ENCODE measurements at places on chromosomes 2 and 18.

DNA sequence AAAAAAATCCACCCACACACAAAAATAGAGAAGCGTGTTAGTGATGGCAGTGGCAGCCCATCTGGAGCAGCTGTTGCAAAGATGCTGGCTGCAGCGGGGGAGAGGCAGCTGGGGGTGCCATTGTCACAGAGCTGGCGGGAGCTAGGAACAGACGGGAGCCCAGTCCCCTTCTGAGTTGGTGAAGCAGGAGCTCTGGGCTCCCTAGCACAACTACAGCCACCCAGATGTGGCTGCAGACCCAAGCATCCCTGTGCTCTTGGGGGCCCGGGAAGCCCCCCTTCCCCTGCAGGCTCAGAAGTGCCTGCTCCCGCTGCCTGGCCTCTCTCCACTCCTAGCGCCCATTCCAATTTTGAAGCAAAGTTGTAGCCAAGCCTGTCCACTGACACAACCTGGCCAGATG is 366.6 kb upstream of the MC4R start:
- no peak for DNase-seq

- DNase-seq = no peak
These were observed 1265.5 kb upstream of the ACVR2A start for GRCh38 chr2:146579147-146579930.

- DNase-seq = no peak
These were observed 31.0 kb upstream of the C2orf66 start for GRCh38 chr2:196840171-196840570.

- DNase-seq = no peak
These were observed 1365.9 kb upstream of the SLC39A10 start for GRCh38 chr2:194291104-194291503.

DNA sequence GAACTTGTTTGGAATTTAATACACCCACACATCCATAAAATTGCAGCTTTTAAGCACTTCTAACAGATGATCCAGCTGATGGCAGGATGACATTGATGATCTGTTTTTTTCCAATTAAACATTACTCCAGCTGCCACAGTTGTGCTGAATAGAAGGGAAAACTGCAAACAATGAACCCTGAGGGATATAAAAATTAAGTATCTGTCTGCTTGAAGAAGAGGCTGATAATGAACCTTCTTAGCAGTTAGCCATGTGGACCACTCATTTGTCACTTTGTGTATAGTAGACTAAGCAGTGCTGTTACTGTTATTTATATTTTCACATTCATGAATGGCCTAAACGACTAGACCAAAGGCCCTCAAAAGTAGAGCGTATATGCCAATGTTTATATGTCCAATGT is 1201.0 kb upstream of the LRRTM1 start:
- no peak for DNase-seq

- DNase-seq = no peak
These were observed 54.2 kb upstream of the CREB1 start for GRCh38 chr2:207475546-207475945.

- no peak for DNase-seq
These were observed 266.9 kb upstream of the FANCL start for GRCh38 chr2:58508006-58508405.

DNA sequence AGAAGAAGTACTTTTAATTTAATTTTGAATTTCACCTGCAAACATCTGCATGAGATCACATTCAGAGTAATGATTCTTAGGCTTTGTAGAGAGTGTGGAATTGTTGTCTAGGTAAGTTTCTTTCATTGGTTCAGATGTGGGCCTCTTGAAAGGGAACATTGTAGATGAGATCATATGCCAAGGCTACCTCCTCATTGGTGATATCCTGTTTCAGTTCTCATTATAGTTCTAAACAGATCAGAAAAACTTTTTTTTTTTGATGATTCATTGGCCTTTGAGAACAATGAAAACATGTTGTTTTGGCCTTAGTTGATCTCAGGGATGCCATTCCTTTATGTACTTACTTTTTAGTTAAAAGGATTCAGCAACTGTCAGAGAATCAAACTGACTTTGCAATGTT is 44.5 kb downstream of the EML6 start:
- no peak for DNase-seq

DNA sequence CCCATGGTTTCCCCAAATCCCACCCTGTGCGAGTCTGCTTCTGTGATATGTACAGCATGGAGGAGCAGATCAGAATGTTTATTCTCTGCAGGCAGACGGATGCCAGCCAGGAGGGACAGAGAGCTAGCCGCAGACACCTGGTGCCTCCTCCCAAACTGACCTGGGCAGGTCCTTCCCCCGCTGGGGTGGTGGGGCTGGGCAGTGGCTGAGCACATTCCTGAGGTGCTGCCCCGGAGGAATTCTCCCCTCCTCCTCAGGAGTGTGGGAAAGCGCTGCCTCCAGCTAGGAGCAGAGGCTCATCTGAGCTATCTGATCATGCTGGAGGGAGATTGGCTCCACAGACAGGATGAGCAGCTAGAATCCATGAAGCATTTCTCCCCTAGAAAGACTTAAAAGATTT is 21.7 kb downstream of the C2orf92 start:
- no peak for DNase-seq

- DNase-seq = no peak
These were observed 1995.5 kb upstream of the CELF4 start for GRCh38 chr18:39561126-39561525.

DNA sequence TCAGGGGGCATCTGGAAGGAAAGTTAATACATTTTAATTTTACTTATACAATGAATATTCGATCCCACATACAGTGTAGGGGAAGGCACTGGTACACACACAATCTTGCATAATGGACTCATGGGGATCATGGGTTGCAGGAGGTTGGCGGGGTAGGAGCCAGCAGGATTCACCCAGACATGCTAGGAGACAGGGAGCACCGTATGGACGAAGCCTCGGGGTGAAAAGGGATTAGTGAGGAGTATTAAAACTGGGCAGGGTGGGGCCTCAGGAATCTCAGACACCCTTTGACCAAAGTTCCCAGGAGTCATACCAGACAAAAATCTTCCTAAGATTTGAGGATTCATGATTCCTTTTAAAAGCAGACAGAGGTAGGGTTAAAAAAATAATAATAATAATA is 140.8 kb downstream of the BCL11A start:
- no peak for DNase-seq

DNA sequence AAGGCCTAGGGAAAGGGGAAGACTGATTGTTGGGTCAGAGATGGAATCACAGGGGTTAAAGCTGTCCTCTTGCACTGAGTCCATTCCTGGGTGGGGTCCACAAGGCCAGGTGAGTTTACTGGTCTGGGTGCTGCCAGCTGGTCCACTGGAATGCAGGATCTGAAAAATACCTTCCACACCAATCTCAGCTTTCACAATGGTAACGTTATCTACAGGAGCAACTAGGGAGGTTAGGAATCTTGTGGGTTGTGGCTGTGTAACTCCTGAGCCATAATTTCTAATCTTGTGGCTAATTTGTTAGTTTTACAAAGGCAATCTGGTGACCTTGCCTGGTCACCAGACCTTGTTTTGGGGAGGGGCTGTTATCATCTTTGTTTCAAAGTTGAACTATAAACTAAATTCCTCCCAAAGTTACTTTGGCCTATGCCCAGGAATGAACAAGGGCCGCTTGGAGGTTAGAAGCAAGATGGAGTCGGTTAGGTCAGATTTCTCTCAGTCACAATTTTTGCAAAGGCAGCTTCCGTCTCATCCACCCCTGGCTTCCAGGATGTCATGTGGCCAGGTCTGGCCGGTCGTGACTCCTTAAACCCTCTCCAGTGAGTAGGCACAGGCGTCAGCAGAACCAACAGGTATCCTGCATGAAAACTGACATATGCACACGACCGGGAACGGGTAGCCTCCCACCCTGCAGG is 123.3 kb upstream of the SH3BP4 start:
- no peak for DNase-seq

DNA sequence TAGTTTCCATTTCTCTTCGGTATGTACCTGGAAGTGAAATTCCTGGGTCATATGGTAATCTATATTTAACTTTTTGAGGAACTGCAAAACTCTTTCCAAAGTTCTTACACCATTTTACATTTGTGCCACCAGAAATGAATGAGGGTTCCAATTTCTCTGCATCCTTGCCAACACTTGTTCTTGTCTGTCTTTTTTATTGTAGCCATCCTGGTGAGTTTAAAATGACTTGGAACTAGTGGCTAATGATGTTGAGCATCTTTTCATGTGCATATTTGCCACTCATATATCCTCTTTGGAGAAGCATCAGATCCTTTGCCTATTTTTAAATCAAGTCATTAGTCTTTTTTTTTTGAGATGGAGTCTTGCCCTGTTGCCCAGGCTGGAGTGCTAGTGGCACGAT is 59.4 kb downstream of the MALT1 start:
- DNase-seq = no peak

DNA sequence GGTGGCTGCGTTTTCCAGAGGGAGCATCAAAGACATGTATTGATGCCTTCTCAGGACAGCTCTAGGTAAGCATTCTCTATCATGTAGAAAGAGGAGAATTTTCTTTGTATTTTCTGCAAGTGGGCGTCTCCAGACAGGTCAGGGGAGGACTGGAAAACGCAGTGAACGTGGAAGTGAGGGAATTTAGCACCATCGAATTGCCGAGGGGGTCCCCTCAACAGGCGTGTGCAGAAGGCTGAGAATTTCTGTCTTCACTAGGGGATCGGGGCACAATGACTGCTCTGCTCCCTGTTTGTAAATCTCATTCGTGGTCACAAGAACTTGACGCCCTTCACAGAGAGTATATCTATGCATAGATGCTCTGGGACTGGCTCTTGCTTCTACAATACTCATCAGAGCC is 5.0 kb upstream of the NTSR2 start:
- DNase-seq = no peak

GRCh38 chr2:82234283-82234874 is 1929.8 kb upstream of the LRRTM1 start:
- DNase-seq = no peak

GRCh38 chr2:49298230-49298629 is 143.9 kb upstream of the FSHR start:
- DNase-seq = no peak

DNA sequence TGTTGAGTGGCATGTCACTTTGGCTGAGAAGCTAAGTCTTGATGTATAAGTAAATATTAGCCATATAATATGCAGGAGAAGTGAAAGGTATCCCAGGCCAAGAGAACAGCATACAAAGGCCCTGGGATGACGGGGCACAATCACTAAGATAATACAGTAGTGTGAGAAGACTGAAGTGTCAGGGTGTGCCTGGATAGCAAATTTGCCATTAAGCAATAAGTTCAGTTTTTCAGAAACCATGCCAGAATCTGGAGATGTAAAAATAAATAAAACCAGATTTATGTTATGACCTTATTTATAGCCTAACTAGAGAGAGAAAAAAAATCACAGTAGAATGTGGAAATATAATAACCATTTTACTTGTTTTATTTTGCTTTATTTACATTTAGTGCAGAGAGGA is 1858.7 kb upstream of the CELF4 start:
- DNase-seq = no peak

GRCh38 chr2:63553049-63553448 is 35.2 kb downstream of the WDPCP start:
- no peak for DNase-seq

All from GM12878 (cell line).